K562 (cell line): ENCODE measurements at places on chromosomes 3 and 15.

DNA sequence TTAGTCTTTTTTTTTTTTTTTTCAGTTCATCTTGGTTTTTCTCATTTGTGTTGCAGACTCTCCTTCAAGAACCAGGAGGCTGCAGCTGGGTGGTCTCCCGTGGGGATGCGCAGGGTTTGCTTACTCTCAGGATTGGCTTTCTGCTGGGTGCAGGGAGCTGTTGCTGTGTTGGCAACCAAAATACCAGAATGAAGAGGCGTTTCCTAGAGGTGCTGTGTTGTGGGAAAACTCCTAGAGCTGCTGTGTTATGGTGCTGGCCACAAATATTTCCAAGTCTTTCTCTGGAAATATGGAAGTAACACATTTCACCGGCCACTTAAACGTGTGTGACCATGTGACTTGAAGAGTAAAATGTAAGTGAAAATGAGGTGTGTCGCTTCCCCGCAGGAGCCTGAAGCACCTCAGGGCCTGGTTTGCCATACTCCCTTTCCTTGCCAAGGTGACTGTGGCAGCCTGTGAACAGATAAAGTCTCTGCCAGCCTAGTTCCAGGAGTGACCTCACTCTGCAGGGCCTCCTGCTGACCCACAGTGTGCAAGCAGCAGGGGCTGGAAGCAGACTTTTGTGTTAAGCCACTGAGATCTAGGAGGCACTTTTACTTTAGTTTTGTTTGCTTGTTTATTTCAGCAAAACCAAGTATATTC is 258.9 kb downstream of the ADAMTS17 start:
- DNase-seq, result no peak

DNA sequence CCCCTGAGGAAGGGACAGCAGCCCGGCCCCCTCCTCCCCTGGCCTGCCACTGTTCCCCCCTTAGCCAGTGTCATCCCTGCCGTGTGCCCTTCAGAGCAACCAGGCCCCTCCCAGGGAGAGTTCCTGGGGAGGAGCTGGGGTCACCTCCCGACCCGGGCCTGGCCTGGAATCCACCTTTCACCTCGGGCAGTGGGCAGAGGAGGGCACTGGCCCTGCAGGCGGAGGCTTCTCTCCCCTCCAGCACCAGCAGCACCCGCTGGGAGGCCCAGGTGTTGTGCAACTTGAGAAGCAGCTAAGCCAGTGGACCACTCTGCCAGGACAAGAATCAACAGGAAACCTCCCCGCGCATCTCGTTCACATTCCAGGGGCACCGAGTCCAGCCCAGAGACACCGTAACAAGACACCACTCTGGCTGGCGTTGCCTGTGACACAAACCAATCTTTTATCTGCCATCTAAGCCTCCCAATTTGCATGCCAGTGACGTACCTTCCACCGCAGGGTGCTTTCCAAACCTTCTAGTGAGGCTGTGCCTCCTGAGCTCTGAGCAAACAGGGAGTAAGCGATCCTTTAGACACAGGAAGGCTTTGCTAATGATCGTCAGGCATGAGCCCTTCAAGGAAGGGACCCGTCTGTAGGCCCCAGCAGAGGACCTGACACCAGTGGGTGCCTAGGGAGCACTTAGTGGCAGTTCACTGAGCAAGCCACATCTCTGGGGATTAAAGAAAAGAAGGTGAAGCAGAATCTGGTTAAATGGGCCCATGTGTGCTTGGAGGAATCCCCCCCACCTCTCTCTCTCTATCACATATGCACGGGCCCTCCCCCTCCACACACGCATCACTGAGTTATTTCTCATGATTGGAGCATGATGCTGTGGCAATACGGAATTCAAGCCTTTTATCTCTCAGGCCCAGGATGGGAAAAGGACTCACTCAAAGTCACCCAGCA is 98.9 kb upstream of the TLE3 start:
- DNase-seq, result no peak

DNA sequence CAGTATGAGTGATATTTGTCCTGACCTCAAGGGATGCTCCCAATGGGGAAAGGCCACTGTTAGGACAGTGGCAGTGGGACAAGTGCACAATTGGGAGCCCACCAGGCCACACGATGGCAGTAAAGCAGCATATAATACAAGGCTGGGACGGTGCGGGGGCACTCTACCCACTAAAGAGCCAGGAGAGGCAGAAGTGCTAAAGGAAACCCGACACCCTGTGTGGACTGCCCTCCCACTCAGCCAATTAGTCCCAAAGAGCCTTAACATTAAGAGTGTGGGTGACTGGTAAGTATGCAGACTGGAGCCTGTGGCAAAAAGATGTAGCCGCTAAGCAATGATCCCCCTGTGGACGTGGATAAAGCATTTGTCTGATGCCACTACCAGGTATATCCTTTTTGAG is 8.2 kb upstream of the ZNF589 start:
- DNase-seq, result peak; percentile 80

DNA sequence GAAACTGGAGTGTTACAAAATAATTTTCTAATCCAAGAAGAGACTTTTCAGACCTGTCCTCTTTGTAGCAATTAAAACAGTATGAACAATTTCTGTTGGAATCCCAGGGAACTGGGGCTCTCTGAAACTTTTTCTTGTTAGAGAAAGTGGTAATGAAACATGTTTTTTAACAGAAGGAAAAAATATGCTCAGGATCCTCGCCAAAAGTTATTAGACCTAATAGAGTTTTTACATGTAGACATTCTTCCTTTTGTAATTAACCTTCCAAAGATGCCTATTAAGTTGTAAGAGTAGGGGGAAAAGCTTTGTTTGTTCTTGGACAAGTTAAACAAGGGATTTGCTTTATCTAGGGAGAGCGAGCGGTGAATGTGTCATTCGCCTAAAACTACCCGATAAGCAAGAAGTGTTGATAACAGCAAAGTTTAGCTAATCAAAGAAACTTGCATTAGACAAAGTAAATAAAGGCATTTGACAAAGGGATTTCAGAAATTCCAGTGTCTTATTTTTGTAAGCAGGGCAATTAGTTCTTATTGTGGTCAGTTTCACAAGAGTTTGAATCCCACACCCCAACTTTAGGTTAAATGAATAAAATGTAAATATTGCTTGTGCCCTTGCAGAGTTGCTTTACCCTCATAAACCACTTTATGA is 2.3 kb downstream of the RARB start:
- no peak for DNase-seq

GRCh38 chr15:35712956-35713355 is 167.0 kb upstream of the DPH6 start:
- DNase-seq, result no peak

DNA sequence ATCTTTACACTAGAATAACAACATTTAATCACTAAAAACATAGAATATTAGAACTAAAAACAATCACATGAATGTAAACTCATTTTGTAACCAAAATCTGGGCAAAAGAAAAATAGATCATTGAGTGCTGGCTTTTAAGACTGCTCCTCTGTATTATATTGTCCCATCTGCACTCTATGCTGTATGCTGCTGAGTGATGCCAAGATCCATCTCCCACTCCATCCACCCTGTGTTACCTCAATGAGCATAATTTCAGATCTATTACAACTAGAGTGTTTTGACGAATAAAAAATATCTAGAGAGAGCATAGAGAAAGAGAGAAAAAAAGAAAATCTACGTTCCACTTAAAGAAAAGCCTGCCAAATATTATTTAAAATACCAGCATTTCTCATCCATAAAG is 1060.4 kb downstream of the ZPLD1 start:
- DNase-seq, result no peak

DNA sequence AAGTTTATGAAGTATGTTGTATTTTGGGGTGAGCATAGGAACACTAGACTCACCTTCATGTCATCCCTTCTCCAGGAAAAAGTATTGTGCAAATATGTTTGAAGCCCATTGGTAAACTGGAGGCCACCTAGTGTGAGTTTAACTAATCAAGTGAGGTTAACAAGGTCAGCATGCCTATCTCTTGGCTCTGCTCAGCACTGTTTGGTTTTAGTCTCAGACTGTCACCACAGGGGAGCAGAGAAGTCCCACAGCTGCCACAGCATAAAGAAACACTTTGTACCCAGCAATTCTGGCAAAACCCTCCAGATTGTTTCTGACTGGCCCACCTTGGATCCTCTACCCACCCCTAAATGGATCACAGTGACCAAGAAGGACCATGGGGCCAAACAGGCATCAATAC is 152.7 kb downstream of the FEZF2 start:
- DNase-seq, result no peak

- no peak for DNase-seq
These were observed 237.8 kb downstream of the FMN1 start for GRCh38 chr15:32956711-32957110.

DNA sequence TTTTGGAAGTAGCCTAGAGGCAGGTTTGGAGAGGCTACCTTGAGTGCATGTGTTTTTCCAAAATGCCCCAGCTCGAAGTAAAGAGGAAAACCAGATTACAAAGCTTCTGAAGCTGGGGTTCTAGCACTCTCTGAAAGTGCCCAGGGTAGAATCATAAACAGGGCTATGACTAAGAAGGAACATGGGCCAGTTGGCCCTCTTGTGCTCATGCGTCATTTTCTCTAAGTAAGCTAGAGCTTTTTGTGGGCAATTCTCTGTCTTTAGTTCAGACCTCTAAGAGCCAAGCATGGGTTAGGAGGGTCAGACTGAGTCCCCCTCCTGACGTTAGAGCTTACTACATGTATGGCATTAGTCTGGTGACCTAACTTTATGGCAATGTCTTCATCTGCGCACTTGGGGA is 129.5 kb upstream of the UMPS start:
- no peak for DNase-seq

DNA sequence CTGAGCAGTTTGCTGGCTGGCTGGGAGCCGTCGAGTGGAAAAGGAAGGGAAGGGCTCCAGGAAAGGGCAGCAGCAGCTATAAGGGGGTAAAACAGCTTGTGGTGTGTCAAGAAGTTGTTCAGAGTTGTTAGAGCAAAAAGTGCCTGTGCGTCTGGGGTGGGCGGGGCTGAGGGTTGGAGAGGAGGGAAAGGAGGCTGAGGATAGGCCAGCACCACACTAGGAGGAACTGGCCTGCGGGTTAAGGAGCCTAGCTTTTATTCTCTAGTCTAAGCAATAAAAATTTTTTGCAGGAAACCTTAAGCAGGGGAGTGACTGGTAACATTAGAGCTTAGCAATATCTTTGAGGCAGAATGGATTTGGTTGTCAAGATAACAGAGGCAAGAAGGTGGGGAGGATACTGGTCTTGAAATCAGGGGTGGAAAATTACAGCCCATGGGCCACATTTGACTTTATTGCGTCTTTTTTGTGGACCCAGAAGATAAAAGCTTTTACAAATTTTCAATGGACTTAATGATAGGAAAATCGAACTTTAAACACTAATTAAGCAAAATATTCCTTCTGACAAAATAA is 134.5 kb upstream of the AADACL2 start:
- peak; percentile 15 for DNase-seq

DNA sequence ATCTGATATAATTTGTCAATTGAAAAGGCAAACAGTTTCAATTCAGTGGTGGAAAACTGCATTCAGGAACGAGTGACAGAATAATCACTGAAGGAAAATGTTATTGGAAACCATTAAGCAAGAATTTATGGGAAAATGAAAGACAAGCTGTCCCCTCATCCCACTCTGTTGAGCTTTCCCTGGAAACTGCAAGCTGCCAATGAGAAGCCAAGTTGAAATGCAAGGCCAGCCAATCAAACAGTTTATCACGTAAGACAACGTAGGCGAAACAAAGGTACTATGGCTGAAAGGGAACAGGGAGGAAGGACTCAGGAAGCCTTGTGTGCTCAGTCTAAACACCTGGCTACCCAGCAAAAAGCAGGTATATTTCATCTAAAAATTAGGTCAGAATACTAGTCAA is 187.9 kb upstream of the ATP10A start:
- no peak for DNase-seq

GRCh38 chr3:56135941-56136340 is 332.3 kb downstream of the ERC2 start:
- no peak for DNase-seq

DNA sequence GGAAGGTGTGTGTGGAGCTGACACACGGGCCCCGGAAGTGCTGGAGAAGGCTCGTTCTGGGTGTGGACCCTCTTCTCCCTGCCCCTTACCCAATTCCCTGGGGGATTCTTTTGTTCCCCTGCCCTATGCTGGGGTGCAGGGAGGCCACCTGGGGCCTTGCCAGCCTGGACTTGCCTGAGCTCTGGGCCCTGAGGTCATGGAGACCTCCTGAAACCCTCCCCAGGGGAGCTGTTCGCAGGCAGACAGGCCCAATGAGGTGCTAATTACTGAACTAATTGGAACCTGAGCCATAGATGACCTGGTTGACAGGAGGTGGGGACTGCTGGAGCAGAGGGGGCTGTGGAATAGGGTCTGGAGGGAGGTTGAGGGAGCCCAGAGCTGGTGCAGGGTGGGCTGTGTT is 9.4 kb upstream of the C15orf39 start:
- no peak for DNase-seq

GRCh38 chr3:58528629-58529028 is 8.4 kb downstream of the ACOX2 start:
- DNase-seq, result no peak

GRCh38 chr3:13338996-13339395 is 81.1 kb downstream of the NUP210 start:
- no peak for DNase-seq

DNA sequence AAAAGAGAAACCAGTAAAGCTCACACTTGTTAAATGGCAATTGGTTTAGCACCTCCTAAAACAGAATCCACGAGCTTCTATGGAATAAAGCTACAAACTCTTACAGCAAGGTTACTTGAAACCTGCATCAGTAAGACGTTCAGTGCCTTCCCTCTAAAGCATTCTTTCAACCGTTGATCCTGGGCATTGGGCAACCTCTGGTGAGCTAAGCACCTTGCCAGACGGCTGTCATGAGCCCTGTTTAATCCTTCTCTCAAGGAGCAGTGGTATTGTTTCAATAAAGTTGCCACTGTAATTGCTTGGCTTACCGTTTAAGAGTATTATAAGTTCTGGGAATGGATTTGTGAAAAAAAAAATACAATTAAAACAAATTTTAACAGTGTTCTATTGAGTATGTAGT is 75.0 kb downstream of the COL8A1 start:
- no peak for DNase-seq
